Stimulated activated CD4-positive, alpha-beta T cell treated with anti-CD3 and anti-CD28 coated beads, Interleukin-15, amount 100 ng/mL, for 48 hours (primary cell): ENCODE measurements at places on chromosomes 1 and 21.

DNA sequence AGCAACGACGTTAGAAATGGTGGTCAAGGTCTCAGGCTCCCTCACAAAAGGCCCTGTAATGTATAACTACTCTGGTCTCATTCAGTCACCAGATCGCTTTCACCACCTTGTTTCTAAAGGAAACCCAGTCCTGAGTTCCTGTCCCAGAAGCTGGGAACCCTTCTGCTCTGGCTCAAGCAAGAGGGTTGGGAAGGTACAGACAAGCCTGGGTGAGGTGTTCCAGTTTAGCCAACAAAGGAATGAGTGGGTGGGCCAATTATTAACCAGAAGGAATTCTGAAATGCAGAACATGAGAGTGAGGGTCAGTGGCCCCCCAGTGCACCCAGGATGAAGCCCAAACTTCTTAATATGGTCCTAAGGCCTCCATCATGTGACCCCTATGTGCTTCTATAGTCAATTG is 17.5 kb downstream of the TRABD2B start:
- no peak for DNase-seq

- no peak for DNase-seq
Observed at GRCh38 chr1:26784023-26784871, 3.5 kb upstream of the PIGV start.

GRCh38 chr1:171233183-171233582 is 15.1 kb upstream of the FMO1 start:
- DNase-seq, result no peak

GRCh38 chr1:41483001-41483850 is 1.3 kb downstream of the EDN2 start:
- no peak for DNase-seq

DNA sequence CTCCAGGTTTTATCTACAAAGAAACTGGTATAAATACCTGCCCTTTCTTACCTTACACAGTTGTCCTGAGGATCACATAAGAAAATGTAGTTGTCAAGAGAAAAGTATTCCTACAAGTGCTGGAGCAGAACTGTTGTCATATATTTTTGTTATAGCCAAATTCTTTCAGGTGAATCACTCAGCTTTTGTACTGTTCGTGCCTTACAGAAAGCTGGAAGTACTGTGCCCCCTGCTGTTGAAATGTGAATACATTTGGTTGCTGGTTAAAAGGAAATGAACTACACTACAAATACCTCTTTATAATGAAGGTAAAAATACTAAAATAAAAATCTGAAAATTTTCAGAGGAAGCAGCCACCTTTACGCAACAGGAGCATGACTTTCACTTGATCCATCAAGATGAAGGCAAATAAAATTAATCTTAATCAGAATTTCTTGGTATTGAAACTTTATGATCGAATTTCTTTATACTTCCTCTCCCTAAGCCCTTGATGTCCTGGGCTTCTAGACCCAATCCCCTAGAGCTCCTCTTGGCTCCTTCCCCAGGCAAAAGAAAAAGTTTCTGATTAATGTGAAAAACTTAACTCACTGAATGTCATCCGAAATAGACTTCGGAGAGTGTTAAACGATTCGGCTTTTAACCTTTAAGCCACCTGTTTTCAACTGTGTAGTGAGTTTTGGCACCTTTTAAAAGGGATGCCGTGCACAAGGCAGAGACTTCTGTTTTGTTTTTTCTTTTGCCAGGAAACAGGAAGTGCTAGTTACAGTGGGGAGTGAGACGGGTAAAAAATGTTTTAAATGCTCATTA is 12.5 kb downstream of the CHML start:
- DNase-seq, result no peak

GRCh38 chr1:156868341-156868740 is 7.7 kb downstream of the NTRK1 start:
- DNase-seq, result no peak

DNA sequence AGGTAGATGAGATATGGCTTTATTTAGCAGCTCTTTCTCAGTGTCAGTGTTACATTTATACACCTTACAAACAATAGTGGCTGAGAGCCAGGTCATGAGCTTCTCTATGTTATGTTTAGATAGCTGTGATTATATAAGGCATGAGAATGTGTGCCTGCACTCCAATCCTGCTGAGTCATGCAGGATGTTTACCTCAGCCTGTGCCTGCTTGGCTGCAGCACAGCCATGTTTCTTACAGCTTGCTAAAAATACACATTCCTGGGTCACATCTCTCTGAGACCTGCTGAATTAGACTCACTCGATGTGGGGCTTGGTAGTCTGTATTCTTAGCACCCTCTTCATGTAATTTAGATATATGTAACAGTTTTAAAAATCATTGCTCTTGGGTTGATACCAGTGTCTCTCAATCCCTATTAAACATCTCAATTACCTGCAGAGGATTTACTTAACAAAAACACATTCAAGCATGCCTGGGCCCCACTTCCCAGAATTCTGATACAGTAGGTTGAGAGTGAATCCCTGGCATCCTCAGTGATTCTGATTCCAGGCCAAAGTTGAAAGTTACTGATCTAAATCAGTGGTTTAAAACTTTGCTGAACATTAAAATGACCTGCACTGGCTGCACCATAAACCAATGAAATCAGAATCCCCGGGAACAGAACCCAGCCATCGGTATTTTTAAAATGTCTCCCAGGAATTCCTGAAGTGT is 107.5 kb downstream of the GDAP2 start:
- DNase-seq, result no peak

- DNase-seq, result no peak
Observed at GRCh38 chr1:243595527-243596210, 254.4 kb downstream of the AKT3 start.

DNA sequence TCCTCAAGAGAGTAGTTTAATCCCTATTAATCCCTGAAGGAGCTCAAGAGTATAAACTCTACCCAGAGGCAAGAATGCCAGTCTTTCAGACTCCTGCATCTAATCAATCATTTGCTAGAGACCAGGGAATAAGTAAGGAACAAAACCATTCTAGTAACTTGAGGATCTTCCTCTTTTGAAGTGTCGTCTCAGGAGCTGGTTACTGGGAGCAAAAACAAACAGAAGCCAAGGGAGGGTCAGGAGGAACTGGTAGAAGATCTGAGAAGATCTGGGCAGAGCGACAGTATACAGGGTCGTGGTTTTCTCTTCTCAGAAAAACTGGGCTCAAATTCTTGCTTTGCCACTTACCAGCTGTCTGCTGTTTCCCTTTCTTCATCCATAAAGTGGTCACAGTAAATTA is 69.3 kb downstream of the RPS6KA1 start:
- DNase-seq, result no peak

DNA sequence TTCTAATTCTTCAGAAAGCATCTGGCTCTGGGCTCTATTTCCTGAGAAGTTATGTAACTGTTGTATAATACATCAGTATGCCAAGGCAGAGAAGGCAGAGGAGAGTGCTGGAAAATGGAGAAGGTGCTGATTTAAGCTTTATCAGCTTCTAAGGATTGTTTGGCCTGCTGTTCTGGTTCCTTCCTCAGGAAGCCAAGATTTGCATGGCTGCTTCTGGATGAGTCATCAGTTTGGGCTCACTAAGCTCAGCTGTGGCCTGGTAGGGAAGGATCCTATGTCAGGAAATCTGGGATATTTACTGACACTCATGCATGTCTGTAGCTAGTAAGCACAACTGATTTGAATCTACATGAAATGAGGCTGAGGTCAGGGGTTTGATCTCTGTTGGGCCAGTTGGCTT is 73.2 kb upstream of the ADGRL4 start:
- DNase-seq, result no peak

DNA sequence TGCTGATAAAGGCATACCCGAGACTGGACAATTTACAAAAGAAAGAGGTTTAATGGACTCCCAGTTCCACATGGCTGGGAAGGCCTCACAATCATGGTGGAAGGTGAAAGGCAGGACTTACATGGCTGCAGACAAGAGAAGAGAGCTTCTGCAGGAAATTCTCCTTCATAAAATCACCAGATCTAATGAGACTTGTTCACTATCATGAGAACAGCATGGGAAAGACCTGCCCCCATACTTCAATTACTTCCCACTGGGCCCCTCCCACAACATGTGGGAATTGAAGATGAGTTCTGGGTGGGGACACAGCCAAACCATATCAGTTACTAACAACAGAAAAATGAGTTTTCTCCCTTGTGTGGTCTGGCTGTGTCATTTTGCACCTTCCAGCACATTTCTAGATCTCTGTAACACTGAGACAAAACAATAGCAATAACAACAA is 741.4 kb downstream of the KCNT2 start:
- no peak for DNase-seq

DNA sequence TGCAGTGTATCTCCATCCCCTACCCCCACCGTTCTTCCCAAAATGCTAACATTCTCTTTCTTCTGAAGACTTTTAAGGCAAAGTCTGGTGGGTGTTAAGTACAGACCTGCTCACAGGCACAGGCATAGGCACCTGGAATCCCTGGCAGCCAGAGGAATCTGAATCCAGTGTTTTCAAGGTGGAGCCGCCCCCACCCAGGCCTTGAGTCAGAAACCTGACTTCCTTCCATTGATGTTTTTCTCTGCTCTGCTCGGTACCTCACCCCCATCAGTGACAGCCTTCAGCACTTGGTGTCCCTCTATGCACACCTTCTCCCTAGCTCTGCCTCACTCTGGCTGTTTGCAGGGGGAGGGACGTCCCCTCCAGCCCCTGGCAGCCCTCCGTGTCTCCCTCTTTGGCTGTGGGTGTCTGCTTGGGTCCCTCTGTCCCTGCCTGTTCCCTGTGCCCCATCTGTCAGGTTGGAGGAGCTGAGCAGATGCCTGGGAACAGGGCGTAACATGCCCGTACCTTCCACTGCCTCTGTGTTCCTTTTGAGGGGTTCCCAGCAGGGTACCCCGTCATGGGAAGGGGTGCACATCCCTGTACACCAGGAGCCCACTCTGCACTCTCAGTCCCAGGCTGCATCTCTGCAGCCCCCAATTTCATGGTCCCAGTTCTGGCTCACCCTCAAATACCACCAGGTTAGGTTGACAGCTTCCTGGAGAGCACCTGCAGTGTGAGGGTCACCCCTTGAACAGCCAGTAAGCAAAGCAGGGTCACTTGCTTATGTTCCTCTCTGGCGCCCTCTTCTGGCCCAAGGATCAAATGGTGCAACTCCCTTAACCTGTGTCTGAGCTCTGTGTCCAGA is 6.7 kb downstream of the NCDN start:
- peak; percentile 63 for DNase-seq

DNA sequence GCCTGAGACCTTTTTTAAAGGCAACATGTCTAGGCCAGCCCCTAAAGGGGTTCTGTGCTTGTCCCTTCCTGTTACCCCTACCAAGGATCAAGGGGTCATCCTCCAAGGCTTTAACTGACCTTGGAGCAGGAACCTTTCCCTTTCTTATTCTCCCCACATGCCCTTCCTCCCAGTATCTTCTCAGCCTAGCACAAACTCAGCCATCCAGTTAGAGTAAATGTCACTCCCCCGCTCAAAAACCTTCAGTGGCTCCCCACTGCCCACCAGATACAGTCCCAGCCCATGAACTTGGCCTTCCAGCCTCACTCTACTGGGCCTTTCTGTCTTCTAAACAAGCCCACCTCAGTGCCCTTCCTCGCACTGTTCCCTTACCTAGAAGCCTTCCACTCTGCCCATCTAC is 8.8 kb downstream of the C1QB start:
- no peak for DNase-seq

DNA sequence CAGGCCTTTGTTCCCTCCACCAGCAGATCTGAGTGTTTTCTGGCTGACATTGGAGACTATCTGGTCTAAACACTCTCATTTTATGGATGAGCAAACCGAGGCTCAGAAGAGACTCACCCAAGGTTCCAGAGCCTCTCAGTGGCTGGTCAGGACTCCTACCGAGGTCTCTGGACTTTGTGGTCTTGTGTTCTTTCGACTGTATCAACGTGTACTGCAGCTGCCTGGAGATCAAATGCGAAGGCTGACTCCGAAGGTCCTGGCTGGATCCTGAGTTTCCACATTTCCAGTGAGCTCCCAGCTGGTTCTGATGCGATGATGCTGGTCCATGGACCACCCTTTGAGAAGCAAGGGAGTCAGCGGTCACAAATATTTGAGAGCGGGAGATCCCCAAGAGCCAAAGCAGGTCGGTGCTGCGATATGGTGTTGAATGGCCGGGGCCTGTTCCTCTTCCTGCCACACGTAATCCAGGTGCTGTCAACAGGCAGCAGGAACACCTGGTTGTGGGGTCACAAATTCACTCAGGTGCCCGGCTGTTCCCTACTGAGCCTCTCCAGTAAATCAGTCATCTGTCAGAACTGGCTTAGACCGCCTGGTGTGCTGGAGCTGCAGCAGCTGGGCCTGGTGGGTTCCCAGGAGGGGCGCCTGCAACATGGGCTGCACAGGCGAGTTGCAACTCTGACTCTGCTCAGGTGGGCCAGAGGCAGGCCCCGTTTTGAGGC is 94.8 kb upstream of the USP24 start:
- DNase-seq, result no peak

- DNase-seq, result no peak
Observed at GRCh38 chr1:154741741-154742495, 128.2 kb downstream of the KCNN3 start.

GRCh38 chr21:28971171-28971570 is 21.5 kb downstream of the LTN1 start:
- no peak for DNase-seq

GRCh38 chr1:197510691-197511378 is 242.8 kb downstream of the CRB1 start:
- no peak for DNase-seq

DNA sequence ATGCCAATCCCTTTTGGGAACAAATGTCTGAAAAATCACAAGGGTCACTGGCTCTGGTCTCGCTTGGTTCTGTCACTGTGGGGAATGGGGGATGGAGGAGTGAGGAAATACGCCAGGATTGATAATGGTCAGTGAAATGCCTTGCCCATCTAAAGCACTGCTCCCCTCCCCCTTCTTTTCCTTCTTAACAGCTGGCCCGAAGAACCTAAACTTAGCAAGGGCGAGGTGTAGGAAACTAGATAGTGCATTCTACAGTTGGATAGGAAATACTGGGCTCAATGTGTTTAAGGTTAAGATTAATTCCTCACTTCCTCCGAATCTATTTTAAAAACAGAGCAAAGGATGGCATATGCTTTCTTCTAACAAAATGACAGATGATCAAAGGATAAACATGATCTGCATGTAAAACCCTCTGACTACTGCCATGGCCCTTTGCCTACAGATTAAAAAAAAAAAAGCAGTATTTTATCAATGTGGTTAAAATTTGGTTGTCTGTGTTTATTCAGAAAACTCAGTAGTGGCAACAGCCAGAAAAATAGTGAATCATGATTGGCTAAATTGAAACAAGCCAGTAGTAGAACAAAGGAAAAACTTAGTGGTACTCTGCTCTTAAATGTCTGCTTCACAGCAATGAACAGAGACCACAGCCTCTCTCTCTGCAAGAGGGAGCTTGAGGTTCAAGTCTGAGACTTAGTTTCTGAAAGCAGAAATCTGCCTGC is 86.1 kb upstream of the VAV3 start:
- DNase-seq, result no peak

DNA sequence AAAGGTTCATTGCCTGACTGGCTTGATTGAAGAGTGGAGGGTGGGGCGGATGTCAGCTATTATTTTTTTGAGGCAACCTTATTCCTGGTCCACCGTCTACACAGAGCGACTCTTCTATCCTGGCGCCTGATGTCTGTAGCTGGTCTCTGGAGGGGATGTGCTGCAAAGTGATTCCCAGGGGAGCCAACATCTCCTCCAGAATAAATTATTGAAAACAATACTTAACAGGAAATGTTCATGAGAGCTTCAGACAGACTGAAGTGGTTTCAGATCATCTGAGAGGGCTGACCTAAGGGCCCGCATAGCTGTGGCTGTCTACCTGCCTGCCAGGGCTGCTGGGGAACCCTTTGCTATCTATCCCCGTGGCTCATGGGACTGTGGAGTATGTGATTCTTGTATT is 66.7 kb downstream of the TEX35 start:
- no peak for DNase-seq
